ENCODE measurements at places on chromosomes 16 and 17.

- no peak overlapping the region for H3K4me3 ChIP-seq
- no peak for DNase-seq
- no peaks in the 10 kb centered on the region for H3K4me1 ChIP-seq
- no peak overlapping the region for H3K27ac ChIP-seq
- peaks cover 37% of the 10 kb centered on the region for H3K36me3 ChIP-seq
Observed at GRCh38 chr17:17228521-17229279, 8.3 kb downstream of the FLCN start.

- DNase-seq = no peak
- no peaks in the 10 kb centered on the region for H3K27me3 ChIP-seq
- H3K27ac ChIP-seq = no peak overlapping the region
- no peak overlapping the region for H3K4me3 ChIP-seq
- H3K36me3 ChIP-seq = no peaks in the 10 kb centered on the region
Observed at GRCh38 chr17:67639555-67639954, 78.2 kb upstream of the NOL11 start.

GRCh38 chr16:56931892-56932720 is at the start of gene HERPUD1:
TSS of gene HERPUD1 (plus strand) at chr16:56932142. CDS start at chr16:56932245, 103 bp downstream.
- DNase-seq = peak; percentile 99
- peak within 1 kb of the TSS; percentile 100 for H3K27ac ChIP-seq
- H3K36me3 ChIP-seq = peaks cover 65% of the 10 kb centered on the region
- H3K4me3 ChIP-seq = peak within 1 kb of the TSS; percentile 96

GRCh38 chr17:77246110-77247047 is 105.6 kb downstream of the SEC14L1 start:
- peaks cover 2% of the 10 kb centered on the region for H3K4me1 ChIP-seq
- H3K27ac ChIP-seq = no peak overlapping the region
- no peak for DNase-seq
- peaks cover 8% of the 10 kb centered on the region for H3K36me3 ChIP-seq
- H3K4me3 ChIP-seq = peak overlapping the region; percentile 61
- H3K27me3 ChIP-seq = peaks cover 19% of the 10 kb centered on the region

GRCh38 chr16:81823111-81823510 is 44.0 kb downstream of the PLCG2 start:
- H3K36me3 ChIP-seq = no peaks in the 10 kb centered on the region
- peaks cover 61% of the 10 kb centered on the region for H3K27me3 ChIP-seq
- no peak for DNase-seq
- no peak overlapping the region for H3K27ac ChIP-seq

Measured in Calu3 (cell line).